ENCODE measurements at places on chromosomes 4 and X. TPM values are rescaled to one million over a fixed set of nuclear protein-coding genes. Genes with fewer than 3 reads are reported as not detected.

DNA sequence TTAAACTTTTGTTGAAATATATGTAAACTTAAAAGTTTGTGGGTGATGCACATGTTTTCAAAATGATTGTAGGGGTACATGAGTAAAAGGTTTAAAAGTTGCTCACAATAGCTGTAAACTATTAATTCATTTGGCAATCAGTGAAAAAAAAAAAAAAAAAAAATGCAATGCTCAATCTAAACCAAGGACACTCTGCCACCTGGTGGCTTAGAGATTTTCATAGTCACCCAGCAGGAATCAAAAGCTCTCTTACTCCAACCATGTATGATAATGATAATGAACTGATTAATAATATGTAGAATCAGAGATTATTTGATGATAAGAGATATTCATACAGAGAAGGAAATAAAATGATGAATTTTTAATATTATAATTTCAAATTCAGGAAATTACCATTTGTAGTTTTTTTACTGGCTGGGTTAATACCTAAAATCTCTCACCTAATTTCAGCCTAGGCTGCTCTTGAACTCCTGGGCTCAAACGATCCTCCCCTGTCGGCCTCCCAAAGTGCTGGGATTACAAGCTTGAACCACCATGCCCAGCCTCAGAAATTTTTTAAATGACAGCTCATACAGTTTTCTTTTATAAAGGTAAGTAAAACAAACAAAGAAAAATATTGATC is 46.9 kb upstream of the SLC25A4 start:
- peak; percentile 47 for DNase-seq

- DNase-seq: no peak
Measured at GRCh38 chr4:87835197-87835596, 2.4 kb downstream of the MEPE start.

The CYBB gene
- total RNA-seq: not detected

The FUNDC1 gene
- 12.8 TPM for total RNA-seq

DNA sequence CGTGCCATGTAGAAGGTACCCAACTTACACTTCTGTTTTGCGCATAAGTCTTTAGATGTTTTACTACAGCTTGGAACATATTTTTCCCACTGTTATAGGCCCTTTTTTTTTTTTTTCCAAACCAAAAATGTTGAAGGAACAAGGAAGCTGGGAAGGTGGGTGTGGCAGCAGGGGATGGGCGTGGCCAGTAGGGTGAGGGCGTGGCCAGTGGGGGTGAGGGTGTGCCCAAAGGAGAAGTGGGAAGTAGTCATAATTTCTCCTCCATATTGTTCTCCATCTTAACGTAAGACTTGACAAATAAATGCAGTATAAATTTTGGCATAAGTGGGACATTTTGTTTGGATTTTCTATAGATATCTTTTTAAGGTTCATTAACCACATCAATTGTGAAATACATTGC is 30.4 kb downstream of the CLDN22 start:
- DNase-seq: no peak

DNA sequence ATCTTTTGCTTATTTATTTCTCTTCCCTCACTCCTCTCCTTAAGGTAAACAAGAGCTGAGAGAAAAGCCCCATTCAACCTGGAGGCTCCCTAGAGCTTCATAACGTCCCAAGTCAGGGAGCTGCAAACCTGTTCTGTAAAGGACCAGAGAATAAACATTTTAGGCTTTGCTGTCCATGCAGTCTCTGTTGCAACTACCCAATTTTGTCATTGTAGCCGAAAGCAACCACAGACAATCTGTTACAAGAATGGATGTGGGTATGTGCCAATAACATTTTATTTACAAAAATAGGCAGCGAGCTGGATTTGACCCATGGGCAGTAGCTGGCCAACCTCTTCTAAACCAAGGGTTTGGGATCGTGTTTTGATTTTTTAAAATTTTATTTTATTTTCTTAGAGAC is 71.3 kb upstream of the TBL1X start:
- DNase-seq: no peak

DNA sequence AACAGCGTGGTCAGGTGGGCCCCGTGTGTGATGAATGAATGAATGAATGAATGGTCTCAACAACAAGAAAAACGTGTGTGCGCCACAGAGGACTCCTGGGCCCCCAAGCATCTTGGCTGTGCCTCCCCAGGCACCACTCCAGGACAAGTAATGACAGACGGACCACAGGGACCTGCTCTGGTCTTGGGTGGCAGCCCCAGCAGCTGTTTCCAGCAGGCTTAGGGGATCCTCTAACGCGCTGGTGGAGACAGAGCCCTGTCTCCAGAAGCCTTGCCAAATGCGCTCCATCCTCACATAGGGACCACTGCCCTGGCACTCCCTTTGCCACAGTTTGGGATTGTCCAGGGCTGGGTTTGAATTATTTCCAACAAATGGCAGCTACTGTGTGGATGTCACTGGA is 39.1 kb downstream of the PSAPL1 start:
- no peak for DNase-seq

DNA sequence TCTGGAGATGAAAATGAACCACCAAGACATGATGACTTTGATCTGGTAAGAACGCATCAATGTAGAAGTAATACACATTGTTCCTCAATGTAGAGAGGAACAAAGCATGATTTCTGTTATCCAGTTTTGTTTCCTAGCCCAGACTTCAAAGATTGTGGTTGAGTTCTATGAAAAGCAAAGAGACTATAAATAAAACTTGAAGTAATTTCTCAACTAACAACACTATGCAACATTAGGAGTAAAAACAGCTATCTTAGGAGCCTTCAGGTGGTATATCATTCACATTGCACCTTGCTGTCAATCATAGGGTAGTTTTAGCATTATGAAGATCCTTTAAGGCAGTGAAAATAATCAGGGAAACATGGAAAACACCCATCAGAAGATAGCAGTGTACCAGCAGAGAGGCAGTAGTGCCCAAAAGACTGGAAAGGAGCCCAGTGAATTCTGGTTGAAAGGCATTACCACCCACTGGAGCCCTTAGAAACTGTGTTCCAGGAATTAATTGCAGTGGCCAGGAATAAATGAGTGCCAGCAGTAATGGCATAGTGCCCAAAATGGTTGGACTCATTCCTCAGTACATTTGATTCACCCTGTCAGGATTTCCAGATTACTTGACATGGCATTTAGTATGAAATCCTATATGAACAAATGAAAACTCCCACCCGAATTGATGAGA is 300.7 kb upstream of the CXXC4 start:
- DNase-seq: no peak
